Stimulated activated CD4-positive, alpha-beta T cell treated with anti-CD3 and anti-CD28 coated beads, Interleukin-2, amount 100 ng/mL, for 24 hours (primary cell): ENCODE measurements at places on chromosomes 5 and 9.

DNA sequence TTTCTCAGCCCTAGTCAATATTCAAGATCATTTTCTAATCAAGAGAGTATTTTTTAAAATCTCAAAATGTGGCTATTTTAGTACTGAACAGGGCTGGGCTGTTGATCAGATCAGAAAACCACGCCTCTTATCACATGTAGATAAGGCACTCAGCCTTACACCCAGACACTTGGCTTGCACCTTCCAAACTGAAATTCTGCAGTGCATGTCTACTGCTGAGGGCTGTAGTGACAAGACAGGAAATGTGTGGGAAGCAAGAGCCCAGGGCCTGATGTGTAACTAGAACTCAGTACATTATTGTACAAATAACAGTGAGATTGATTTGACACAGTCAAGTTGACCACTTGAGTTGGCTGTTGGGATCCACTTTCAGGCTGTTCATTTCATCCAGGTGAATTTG lies 48.6 kb downstream of the UBE2QL1 start:
- no peak for DNase-seq

DNA sequence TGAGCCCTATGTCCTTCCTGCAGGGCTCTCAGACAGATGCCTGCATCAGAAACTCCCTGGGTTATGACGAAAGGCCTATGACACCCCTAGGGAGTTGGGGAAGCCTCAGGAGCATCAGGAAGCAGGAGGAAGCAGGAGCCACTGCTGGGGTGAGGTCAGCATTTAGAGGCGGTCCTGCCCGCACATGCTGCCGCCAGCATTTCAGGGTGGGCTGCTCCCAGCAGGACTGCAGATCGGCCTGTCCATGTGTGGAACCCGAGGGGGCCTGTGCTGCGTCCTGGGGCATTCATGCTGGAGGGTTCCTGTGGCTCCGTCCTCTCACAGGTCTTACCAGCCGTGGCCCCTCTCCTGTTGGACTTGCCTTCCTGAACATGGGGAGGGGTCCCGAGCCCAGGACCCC lies 6.9 kb downstream of the NKD2 start:
- DNase-seq = no peak

- DNase-seq = no peak
These were observed 431.9 kb downstream of the ANXA1 start for GRCh38 chr9:73583576-73583975.

- no peak for DNase-seq
These were observed 99.5 kb upstream of the OTULINL start for GRCh38 chr5:14482085-14482484.

DNA sequence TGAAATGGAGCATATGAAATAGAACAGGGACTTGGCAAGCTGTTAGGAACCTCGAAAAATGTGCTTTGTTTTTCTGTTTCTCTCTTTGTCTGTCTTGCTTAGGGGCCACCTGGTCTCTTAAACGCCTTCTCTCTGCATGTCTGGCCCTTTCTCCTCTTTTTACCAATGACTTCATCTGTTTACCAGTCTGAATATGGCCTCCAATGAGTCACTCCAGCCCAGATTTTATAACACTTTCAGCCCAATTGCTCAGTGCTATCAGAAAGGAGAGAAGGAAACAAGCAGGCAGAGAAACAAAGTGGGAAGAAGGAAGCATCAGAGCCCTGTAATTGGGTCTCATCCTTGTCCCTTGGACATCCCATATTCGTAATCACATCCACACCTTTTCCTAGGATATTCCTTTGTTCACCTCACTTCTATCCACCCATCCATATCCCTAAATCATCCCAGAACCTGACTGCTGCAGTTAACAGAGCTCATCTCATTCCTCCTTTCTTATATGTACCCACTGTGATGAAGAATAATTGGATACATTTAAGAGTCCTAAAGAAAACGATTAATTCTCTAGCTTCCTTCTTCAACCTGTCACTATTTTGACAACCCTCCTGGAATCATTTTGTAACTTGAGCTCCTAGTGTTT lies 151.8 kb upstream of the GPR151 start:
- no peak for DNase-seq

GRCh38 chr9:73079326-73079725 lies 72.3 kb upstream of the ANXA1 start:
- DNase-seq = no peak

GRCh38 chr5:170362656-170363055 lies 26.5 kb downstream of the KCNMB1 start:
- no peak for DNase-seq

GRCh38 chr5:84272771-84273516 lies 111.7 kb downstream of the EDIL3 start:
- DNase-seq = no peak

DNA sequence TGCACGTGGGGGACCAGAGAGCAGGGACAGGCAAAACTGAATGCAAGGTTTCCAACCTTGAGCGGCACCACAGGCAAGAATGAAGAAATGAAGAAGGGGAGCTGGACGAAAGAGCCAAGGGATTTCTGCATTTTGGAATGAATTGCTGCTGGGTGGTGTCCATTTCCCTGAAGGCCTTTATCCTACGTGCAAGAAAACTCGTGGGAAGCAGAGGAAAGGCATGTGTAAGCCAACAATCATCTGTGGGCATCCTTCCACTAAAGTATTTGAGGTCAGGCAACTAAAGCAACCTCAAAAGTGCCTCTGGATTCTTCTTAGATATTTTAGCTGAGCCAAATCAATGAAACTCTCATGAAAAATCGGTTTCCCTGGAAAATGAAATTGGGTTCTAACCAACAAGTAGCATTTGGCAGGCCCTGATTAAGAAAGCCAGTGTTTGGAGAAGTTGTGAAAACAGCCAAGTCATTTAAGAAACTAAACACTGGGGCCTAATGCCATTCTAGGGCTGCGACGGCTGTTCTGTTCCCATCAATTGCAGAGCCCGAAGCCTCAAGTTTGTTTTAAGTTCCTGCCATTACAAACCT lies 4.7 kb upstream of the TGFBI start:
- no peak for DNase-seq

- no peak for DNase-seq
These were observed 32.1 kb upstream of the FCN1 start for GRCh38 chr9:134949681-134950385.

GRCh38 chr5:62206150-62206829 lies 99.7 kb upstream of the KIF2A start:
- no peak for DNase-seq

DNA sequence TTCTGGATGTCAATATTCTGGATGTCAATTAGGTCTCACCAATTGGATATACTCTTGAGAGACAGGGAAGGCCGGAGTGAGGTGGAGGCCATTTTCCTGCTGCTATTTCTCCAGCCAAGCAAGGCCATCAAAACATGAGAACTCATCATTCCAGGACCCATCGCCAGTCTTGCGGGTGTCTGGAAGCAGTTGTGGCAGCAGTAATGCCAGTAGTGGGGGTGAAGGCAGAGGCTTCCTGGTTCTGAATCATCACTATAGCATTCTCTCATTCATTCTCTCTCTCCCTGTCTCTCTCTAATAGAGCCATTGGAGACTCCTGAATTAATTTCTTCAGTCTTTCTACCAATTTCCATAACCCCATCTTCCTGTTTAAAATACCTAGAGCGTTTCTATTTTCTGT lies 71.8 kb downstream of the EGFLAM start:
- DNase-seq = no peak

GRCh38 chr5:122259995-122260394 lies 52.0 kb upstream of the SNCAIP start:
- DNase-seq = no peak

DNA sequence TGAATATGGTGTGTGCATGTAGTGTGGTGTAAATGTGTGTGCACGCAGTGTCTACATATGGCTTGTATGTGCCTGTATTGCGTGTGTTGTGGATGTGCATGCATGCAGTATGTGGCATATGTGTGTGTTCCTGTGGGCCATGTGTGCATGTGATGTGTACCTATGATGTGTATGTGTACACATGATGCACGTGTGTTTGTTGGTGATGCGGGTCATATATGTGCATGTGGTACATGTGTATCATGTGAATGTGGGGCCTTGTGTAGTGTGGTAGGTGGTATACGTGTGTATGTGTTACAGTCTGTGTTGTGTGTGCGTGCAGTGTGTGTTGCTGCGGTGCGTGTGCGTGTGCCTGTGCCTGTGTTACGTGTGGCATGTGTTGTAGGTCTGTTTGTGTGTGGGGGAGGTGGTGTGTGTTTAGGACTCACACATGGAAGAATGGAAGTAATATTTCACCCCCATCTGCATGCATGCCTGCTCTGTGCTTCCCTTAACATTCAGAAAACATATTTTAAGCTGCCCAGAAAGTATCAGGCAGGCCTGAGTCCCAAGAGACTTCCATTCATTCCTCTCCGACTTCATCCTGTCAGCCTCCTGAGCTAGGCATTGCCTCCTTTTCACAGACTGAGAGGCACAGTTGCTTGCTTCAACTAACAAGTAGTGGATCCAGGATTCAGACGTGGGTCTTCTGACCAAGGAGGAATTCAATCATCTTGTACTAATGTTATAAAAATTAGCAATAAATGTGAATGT lies 55.4 kb upstream of the RUFY1 start:
- no peak for DNase-seq

- no peak for DNase-seq
These were observed 502.6 kb upstream of the CDH6 start for GRCh38 chr5:30690931-30691330.

DNA sequence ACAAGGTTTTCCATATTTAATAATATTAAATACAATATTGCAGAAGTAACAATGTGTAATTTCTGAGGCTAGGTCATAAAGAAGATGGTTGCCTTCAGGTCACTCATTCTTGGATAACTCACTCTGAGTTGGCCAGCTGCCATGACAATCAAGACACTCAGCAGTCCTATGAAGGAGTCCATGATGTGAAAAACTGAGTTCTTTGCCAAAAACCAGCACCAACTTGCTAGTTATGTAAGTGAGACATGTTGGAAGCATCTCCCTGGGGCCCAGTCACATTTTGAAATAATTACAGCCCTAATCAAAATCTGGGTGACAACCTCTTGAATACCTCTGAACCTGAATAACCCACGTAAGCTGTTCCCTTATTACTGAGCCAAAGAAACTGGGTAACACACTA lies 453.2 kb downstream of the CDH18 start:
- no peak for DNase-seq
